NCI-H524 treated with DMSO at 0.1 percent for 48 hours (cell line): ENCODE measurements at places on chromosomes 6 and 20.

- DNase-seq = peak; percentile 61
Measured at GRCh38 chr20:3749689-3750531, 17.4 kb downstream of the HSPA12B start.

DNA sequence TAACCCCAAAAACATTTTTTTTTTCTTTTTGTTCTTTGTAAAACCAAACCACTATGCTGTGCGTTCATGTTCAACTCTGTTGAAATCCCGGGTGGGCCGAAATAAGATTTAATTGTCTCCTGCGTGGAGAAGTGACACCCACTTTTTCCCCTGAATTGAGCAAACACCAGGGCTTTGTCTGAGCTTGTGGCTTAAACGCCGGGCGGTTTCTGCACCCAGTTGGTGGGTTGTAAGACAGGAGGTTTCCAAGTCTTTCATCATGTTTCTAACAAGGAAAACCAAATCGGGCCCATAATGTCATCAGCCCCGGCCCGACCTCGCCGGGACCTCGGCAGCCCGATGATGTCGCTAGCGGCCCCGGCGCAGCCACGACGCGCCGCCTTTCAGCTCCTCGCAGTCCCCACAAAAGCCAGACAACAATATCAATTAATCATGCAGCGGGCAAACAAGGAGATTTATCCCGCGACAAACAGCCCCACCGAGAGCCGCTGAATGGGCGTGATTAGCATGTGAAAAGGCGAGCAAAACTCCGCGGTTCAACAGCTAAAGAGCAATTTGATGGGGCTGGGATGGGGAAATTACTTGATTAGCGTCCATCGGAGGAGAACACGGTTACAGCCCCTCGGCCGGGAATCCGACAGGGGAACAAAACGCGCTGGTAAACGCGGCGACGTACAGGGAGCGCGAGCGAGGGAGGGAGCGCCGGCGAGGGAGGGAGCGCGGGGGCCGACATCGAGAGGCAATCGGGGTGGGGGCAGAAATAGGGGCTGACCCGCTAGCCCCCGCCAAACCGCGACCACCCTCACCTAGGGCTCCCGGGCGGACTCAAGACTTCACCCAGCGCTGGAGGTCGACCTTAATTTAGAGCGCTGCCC lies 5.3 kb downstream of the LINC00237 start:
- no peak for DNase-seq

GRCh38 chr20:49320460-49320859 lies 42.6 kb upstream of the ZNFX1 start:
- DNase-seq = no peak

GRCh38 chr20:10679269-10679668 lies 5.5 kb upstream of the JAG1 start:
- DNase-seq = no peak

DNA sequence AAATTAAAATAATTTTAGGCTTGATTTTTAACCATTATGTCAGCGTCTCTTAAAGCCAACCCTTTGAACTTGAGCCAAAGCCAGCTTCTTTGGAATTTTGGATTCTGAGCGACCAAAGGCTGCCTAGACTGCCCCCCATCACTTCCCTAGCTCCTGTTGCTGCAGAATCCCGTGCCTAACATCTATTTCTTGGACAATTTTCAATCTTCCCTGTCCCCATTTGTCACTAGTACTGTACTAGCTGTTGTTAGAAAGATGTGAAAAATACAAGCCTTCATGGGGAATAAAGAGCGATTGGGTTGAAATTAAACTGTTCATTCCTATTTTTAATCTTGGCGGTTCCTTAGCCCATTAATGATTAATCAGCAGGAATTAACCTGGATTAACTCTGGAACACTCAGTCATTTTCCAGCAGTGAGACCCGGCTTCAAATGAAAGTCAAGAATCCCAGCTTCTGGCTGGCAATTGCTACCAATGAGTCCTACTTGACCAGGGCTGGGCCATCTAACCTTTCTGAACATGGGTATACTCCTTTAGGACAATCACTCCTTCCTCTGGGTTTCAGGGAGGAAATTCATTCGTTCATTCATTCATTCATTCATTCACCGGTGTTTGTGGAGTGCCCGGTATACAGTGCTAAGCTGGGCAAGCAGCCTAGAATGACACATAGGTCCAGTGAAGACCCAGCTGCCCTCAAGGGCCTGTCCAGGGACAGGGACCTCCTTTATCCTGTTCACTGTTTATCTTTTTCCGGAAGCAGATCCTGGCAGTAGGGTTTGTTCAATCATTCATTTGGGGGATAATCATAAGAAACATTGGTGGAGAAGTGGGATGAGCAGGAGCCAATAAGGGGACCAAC lies 1.4 kb upstream of the RRBP1 start:
- no peak for DNase-seq

DNA sequence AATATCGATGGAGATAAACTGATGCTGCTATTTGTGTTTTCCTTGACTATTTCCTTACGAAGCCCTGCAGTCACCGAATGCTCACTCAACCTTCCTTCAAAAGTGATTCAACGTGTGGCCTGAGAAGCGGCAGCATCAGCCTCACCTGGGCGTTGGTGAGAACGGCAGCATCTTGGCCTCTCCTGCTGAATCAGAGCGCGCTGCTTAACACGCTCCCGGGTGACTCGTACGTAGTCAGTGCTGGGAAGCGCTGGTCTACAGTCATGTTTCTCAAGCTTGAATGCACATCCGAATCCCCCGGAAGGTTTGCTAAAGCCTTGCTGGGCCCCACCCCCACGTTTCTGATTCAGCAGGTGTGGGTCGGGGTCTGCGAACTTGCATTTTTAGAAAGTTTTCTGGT lies 214.1 kb upstream of the RREB1 start:
- no peak for DNase-seq

GRCh38 chr20:50093240-50093639 lies 19.7 kb downstream of the UBE2V1 start:
- DNase-seq = no peak

DNA sequence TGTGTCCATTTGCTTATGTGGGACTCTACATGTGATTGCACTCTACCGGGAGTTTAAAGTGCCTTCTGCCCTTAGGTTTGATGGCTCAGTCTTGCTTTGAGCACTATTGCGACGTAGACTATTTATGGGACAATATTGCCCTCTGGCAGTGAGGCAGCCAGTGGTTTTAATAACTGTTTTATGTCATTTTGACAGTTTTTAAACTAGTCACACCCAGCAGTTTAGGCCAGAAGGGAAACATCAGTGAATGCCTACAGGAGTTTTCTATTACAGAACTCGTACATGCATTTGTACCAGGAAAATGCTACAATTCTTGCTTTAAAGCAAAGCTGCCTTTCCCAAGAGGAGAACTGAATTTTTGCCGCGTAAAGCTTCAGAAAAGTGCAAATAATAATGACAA lies 813.7 kb downstream of the KIF16B start:
- DNase-seq = peak; percentile 21

DNA sequence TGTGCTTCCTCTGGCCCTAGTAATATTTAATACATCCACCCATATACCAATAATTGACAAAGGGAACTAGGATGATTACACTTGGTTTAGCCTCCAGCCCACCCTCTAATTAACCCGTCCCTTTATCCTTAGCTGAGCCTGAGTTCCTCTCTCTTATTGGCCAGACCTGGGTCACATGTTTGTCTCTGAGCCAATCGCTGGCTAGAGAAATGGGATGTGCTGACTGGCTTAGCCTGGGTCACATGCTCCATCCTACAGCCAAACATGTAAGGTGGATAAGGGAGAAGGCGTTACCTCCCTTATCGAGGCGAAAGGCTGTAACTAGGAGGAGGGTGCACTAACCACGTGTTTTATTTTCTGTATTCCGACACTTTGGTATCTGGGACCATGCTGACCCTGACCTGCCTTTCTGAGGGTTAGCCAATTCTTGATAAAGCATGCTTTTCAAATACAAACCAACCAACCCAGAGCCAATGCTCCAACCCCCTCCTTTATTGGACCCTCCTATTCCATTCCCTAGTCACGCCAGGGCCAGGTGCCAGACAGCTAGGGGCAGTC lies 262.7 kb downstream of the PREX1 start:
- DNase-seq = no peak

- DNase-seq = no peak
Measured at GRCh38 chr6:41878961-41879405, 16.2 kb downstream of the USP49 start.

GRCh38 chr6:38080889-38081288 lies 261.4 kb downstream of the ZFAND3 start:
- no peak for DNase-seq

- DNase-seq = no peak
Measured at GRCh38 chr6:149001422-149001821, 254.6 kb downstream of the UST start.

- no peak for DNase-seq
Measured at GRCh38 chr6:100475554-100476320, 11.0 kb upstream of the SIM1 start.

- DNase-seq = no peak
Measured at GRCh38 chr6:130518588-130518987, 152.8 kb downstream of the TMEM200A start.

- no peak for DNase-seq
Measured at GRCh38 chr6:53691667-53692133, 26.1 kb upstream of the KLHL31 start.

- DNase-seq = no peak
Measured at GRCh38 chr20:4470375-4470774, 251.3 kb upstream of the PRND start.

GRCh38 chr6:107624050-107624449 lies 134.1 kb downstream of the SOBP start:
- DNase-seq = no peak

DNA sequence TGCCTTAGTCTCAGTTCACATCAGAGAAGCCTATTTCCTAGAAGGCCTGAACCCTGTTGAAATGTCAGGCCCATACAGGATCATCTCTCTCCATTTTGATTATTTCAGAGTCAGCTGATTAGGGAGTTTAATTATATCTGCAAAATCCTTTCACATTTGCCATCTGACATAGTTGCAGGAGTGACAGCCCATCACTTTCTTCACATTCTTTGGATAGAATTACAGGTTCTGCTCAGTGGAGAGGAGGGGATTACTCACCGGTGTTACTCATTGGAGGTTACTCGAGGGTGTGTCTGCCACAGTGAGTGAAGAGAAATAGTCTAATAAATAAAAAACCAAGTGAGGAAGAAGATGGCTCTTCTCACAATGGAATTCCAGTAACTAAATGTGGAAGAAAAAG lies 216.8 kb downstream of the TMEM242 start:
- no peak for DNase-seq

- DNase-seq = peak; percentile 20
Measured at GRCh38 chr6:133921249-133921859, 31.7 kb upstream of the TBPL1 start.

DNA sequence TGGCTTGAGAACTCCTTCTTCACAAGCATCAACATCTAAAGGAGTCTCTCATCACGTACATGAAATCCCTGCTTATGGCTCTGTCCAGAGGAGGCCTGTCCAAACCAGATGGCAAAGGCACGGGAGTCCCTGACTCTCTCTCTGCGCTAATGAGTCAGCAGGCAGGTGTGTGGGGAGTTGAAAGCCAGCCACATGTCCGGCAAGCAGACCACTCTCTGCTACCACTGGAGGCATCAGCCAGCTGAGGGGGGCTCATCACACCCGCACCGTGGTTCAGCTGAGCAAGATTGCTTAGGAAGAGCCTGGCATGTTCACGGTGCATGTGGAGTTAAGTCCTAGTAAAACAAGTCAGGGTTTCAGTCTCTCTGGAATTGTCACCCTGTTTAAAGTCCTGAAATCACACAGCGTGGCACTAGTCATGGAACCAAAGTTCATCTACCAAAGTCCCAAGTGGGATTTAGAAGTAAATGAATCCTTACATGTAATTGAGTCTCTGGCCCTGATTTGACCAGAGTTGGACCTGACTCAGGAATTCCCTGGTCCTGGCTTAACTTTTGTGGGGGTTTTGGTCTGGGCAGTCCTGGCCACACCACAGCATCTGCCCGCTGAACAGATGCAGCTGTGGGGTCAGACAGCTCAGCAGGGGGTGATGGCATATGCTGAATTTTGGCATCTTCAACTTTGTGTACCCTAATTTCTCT lies 155.2 kb upstream of the RIN2 start:
- DNase-seq = peak; percentile 40
